ENCODE measurements at places on chromosomes 5 and 9.

- H3K27ac ChIP-seq = no peak overlapping the region
- H3K4me1 ChIP-seq = no peaks in the 10 kb centered on the region
- H3K36me3 ChIP-seq = no peaks in the 10 kb centered on the region
- peak; percentile 59 for DNase-seq
- H3K4me3 ChIP-seq = no peak overlapping the region
Measured at GRCh38 chr9:126490871-126491567, 122.7 kb upstream of the LMX1B start.

GRCh38 chr5:133372293-133372937 lies 239.9 kb downstream of the FSTL4 start:
- no peaks in the 10 kb centered on the region for H3K4me1 ChIP-seq
- H3K4me3 ChIP-seq = no peak overlapping the region
- no peak overlapping the region for H3K27ac ChIP-seq
- peaks cover 91% of the 10 kb centered on the region for H3K27me3 ChIP-seq

DNA sequence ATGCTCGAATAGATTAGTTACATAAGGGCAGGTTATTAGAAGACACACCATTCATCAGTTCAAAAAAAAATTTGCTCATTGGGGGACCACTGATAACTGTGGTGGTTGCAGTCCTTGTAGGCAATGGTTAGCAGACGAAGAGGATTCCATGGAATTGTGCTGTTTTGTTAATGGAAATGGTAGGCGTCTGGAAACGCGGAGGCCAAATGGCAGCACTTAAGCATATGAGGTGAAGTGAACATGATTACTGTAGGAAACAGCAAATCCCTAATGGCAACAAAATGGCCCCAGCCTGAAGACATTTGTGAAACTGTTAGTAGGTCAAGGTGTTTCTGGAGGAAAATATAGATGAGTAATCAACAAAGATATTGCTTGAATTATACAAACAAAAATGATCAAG lies 535.4 kb upstream of the PTPRD start:
- H3K4me3 ChIP-seq = no peak overlapping the region
- H3K27ac ChIP-seq = no peak overlapping the region
- no peaks in the 10 kb centered on the region for H3K36me3 ChIP-seq
- DNase-seq = no peak
- H3K4me1 ChIP-seq = no peaks in the 10 kb centered on the region

GRCh38 chr9:83299571-83299970 lies 236.6 kb upstream of the RASEF start:
- no peaks in the 10 kb centered on the region for H3K27me3 ChIP-seq
- peak; percentile 21 for DNase-seq
- H3K4me1 ChIP-seq = peaks cover 20% of the 10 kb centered on the region
- no peak overlapping the region for H3K4me3 ChIP-seq

DNA sequence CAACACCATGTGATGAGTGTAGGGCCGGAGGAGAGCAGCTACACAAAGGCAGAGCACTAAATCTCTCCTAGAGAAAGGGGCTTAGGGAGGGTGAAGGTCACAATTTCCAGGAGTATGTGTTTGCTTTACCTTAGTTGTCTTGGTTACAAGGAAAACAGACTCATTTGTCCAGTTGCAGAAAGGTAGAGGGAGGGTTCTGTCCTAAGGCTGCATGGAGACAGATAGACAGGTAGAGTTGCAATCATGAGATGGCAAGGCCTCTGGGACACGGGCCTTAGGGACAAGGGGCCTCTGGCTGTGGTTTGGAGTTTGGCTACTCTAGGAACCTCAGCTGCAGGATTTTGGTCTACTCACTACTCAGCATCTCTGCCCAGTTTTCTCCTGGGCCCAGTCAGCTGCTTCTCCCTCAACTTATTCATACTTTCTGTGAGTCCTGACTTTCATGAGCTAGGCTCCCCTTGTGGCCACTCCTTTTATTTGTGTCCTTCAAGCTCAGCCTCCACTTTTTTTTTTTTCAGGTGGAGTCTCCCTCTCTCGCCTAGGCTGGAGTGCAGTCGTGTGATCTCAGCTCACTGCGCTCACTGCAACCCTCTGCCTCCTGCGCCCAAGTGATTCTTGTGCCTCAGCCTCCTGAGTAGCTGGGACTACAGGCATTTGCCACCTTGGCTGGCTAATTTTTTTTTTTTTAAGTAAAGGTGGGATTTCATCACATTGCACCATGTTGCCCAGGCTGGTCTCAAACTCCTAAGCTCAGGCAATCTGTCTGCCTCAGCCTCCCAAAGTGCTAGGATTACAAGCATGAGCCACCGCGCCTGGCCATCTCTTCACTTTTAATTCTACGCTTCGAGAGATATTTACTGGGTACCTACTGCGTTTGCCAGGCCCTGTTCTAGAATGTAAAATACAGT lies 76.6 kb downstream of the PTPDC1 start:
- H3K27me3 ChIP-seq = no peaks in the 10 kb centered on the region
- H3K4me1 ChIP-seq = peaks cover 9% of the 10 kb centered on the region
- H3K36me3 ChIP-seq = peaks cover 7% of the 10 kb centered on the region
- H3K27ac ChIP-seq = no peak overlapping the region
- no peak for DNase-seq
- H3K4me3 ChIP-seq = no peak overlapping the region

- H3K36me3 ChIP-seq = peaks cover 21% of the 10 kb centered on the region
- H3K4me1 ChIP-seq = peaks cover 12% of the 10 kb centered on the region
- H3K27me3 ChIP-seq = peaks cover 21% of the 10 kb centered on the region
- no peak overlapping the region for H3K4me3 ChIP-seq
- H3K27ac ChIP-seq = no peak overlapping the region
Measured at GRCh38 chr5:139761057-139761450, 34.6 kb upstream of the PSD2 start.
